ENCODE measurements at places on chromosomes 6 and 20.

DNA sequence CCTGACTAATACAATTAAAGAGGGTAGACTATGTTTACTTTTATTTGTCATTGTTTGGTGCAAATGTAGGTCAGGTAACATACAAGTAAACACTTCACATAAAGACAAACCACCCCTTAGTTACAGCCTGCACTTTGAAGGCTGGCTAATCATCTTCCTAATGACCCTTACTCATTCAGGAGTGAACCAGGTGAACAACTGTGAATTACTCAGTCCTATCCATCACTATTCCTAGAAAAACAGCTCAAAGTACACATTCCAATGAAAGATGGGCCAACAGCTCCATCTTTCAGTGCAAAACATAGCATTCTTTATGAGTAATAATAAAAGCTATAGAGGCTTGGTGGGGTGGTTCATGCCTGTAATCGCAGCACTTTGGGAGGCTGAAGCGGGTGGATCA is 78.2 kb downstream of the FRK start:
- DNase-seq: no peak

GRCh38 chr20:43853918-43854317 is 60.7 kb upstream of the TOX2 start:
- no peak for DNase-seq

- no peak for DNase-seq
These were observed 612 bp downstream of the TNNC2 start for GRCh38 chr20:45826381-45827019.

GRCh38 chr20:24102749-24103333 is 114.3 kb upstream of the GGTLC1 start:
- DNase-seq: no peak

DNA sequence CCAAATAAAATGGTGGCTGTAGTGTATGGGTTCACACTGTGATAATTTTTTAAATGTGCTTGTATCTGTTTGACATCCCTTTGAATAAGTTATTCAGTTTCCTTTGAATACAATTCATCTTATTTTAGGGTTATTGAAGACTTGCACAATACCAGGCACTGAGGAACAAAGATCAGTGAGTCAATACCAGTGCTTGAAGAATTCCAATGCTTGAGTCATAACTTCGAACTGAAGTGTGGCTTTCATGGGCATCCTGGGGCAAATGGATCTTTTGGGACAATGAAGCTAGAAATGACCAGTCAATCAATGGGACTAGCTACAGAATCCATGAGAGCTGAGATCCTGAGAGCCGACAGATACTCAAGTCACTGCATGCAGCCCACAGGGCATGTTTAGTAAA is 349.9 kb upstream of the FLRT3 start:
- DNase-seq: no peak

Measured in activated CD4-positive, alpha-beta T cell treated with anti-CD3 and anti-CD28 coated beads, Interleukin-2, amount 50 U/mL, for 16 hours (primary cell).